ENCODE measurements at places on chromosomes 4 and X. TPM values are rescaled to one million over a fixed set of nuclear protein-coding genes. Genes with fewer than 3 reads are reported as not detected.

GRCh38 chrX:45598861-45599260 is 398.2 kb upstream of the DIPK2B start:
- DNase-seq, result no peak

DNA sequence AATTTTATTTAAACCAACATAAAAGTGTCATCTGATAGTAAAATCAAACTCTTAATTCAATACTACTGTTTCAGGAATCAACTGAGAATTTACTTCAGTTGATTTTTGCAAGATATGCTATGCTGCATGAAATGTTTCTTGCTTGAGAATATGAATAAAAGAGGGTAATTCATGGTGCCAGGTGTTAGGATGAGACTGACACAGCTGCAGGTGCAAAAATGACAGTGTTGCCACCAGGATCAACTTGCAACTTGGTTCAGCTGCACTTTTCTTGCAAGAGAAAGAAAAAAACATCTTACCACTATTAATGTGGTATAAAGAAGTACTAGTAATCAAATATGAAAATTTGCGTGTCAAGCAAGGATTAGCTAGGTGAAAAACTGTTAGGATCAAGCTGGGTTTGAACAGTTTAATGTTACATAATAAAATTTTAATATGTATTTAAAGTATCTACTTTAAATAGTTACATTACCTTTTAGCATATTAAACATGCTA is 49.7 kb downstream of the CHIC2 start:
- no peak for DNase-seq

DNA sequence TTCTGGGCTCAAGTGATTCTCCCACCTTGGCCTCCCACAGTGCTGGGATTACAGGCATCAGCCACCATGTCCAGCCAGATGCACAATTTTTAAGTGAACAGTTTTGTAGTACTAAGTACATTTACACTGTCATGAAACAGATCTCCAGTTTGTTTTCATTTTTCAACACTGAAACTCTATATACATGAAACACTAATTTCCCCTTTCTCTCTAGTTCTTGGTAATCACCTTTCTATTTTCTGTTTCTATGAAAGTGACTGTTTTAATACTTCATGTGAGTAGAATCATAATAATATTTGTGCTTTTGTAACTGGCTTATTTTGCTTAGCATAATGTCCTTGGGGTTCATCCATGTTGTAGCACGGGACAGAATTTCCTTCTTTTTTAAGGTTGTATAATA is 237.4 kb downstream of the CAMK2D start:
- no peak for DNase-seq

DNA sequence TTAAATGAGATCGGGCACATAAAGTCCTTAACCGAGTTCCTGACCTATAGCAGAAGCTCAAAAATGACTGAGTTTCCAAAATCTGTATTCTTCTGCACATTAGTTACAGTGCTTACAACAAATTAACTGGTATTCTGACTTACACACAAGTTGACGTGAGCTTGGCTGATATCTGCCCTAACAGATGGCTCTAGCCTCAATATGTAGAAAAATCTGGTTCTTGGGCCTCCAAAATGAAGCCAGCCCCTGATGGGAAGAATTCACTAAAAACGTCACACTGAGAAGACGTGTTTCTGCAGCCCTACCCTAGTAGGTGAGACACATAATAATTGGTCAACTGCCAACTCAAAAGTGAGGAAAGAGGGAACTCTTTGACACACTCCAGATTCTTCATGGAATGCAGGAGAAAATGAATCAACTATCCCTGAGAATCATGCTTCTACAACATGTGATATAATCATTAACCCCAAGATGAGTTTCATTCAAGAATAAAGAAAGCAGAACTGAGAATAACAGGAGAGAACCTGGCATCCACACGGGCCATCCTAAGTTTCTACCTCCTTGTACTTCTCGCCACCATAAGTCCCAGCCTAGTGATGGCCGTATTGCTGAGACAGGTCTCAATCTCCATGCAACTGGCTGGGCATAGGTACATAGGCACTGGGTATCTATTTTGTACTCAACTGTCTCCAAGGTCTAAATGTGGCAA is 8.2 kb downstream of the STX18 start:
- no peak for DNase-seq

GRCh38 chr4:163309466-163309865 is 22.9 kb downstream of the NPY1R start:
- no peak for DNase-seq

AGTR2 gene
- 0.59 TPM for total RNA-seq

EMCN gene
- total RNA-seq, result 84.1 TPM

EGF gene
- total RNA-seq, result 1.4 TPM
